Iris pigment epithelial cell (primary cell): ENCODE measurements at places on chromosomes 16 and 17.

DNA sequence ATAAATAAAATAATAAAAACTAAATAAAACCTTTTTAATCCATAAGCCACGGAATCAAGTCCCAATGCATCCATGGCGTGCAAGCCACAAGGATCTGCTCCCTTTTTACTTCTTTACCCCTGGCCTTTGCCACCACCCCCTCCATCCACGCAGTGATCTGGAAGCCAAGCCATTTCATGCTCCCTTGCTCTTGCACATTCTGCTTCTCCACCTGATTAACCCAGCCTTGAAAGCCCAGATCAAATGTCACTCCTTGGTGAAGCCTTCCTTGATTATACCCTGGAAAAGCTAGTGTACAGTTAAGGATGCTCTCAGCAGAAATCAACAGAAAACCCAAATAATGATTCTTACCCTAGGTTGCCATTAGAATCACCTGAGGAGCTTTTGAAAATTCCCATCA is 9.9 kb downstream of the LRRC3C start:
- no peak for DNase-seq

DNA sequence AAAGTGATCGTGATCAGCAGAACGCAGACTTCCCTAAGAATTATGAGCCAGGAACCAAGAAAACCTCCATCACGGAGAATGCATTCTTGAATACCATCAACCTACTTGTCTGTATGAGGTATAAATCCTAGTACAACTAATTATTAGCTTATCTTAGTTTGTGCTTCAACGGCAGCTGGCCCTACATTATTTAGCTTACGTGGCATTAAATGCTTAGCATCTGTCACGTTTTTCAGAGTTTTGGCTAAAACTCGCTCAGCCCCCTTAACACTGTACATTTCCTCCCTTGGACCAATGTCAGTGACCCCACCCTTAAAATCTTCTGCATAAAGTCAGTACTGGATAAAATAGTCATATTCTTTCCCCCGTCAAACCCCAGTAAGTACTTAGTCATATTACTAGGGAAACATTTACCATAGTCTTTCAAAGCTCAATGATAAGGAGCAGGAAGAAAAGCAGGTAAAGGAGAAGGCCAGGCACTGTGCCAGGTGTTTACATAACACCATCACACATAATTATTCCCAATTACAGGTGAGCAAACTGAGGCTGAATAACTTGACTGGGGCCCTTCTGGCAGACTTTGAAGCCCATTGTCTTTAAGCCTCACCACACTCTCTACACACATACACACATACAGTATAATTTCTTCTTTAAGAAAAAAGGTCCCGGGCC is 16.6 kb upstream of the TXNDC11 start:
- DNase-seq: no peak

DNA sequence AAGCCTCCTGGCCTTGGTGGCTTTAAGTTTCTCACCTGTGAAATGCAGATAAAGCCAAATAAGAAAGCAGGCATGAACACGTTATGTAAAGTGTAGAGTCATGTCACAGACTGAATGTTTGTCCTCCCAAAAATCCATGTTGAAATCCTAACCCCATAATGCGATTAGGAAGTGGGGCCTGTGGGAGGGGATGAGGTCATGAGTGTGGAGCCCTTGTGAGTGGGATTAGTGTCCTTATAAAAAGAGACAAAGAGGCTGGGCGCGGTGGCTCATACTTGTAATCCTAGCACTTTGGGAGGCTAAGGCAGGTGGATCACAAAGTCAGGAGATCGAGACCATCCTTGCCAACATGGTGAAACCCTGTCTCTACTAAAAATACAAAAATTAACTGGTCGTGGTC is 19.5 kb upstream of the C16orf78 start:
- no peak for DNase-seq

- peak; percentile 41 for DNase-seq
These were observed 43.4 kb upstream of the CRHR1 start for GRCh38 chr17:45740553-45741330.

GRCh38 chr17:51006601-51007000 is 114.1 kb downstream of the SPAG9 start:
- DNase-seq: peak; percentile 63

GRCh38 chr17:1360975-1361374 is 39.0 kb downstream of the YWHAE start:
- no peak for DNase-seq

- no peak for DNase-seq
These were observed 17.2 kb downstream of the CYTH1 start for GRCh38 chr17:78764871-78765270.

- DNase-seq: no peak
These were observed 26.1 kb downstream of the CACNA1G start for GRCh38 chr17:50586421-50587247.

DNA sequence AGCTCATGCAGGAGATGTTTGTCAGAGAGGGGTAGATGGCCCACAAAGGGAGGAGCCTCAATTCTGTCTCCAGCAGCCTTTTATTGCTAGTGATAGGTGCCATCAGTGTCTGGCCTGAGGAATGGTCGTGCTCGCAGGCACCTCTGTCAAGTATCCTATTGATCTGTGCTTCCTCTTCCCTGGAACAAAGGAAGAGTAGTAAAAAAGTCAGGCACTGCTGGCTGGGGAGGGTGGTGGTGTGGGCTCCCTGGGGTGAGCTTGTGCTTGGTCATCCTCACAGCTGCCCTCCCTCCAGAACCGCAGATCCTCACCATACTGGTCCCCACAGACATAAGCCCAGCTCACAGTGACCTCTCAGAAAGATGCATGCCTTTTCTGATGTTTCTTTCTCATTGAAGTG is 15.0 kb upstream of the SALL1 start:
- DNase-seq: no peak

- peak; percentile 50 for DNase-seq
These were observed 254.8 kb downstream of the FOXL1 start for GRCh38 chr16:86833136-86833535.
